ENCODE measurements at places on chromosomes 12 and 14. TPM values are rescaled to one million over a fixed set of nuclear protein-coding genes. Genes with fewer than 3 reads are reported as not detected.

LRP1 gene
- 326 TPM for total RNA-seq

DCN gene
- total RNA-seq = 321 TPM

RND1 gene
- 0.28 TPM for total RNA-seq

MYO1A gene
- under 0.01 TPM for total RNA-seq

TSHR gene
- total RNA-seq = not detected

MDGA2 gene
- total RNA-seq = under 0.01 TPM

SPTB gene
- under 0.01 TPM for total RNA-seq

KCNA5 gene
- not detected for total RNA-seq

KCNH3 gene
- under 0.01 TPM for total RNA-seq

CALCOCO1 gene
- total RNA-seq = 142 TPM

LMNTD1 gene
- 0.38 TPM for total RNA-seq

SPX gene
- total RNA-seq = 0.38 TPM

RIN3 gene
- total RNA-seq = 1.3 TPM

SELPLG gene
- total RNA-seq = 0.85 TPM

LGR5 gene
- 1.7 TPM for total RNA-seq

RNASE3 gene
- total RNA-seq = not detected

NXPH4 gene
- total RNA-seq = 4.4 TPM

CMKLR1 gene
- under 0.01 TPM for total RNA-seq

DLGAP5 gene
- 53.7 TPM for total RNA-seq

NKX2-8 gene
- not detected for total RNA-seq

CLEC9A gene
- not detected for total RNA-seq
